GM23248 (cell line): ENCODE measurements at places on chromosomes 2 and 18. TPM values are rescaled to one million over a fixed set of nuclear protein-coding genes. Genes with fewer than 3 reads are reported as not detected.

The ANKRD29 gene
- total RNA-seq: 8.9 and 9.2 TPM in 2 replicates

GRCh38 chr2:229646186-229646723 lies 68.1 kb downstream of the DNER start:
- H3K27ac ChIP-seq: no peak overlapping the region
- no peaks in the 10 kb centered on the region for H3K36me3 ChIP-seq
- no peak for DNase-seq
- no peaks in the 10 kb centered on the region for H3K4me1 ChIP-seq
- no peaks in the 10 kb centered on the region for H3K27me3 ChIP-seq

DNA sequence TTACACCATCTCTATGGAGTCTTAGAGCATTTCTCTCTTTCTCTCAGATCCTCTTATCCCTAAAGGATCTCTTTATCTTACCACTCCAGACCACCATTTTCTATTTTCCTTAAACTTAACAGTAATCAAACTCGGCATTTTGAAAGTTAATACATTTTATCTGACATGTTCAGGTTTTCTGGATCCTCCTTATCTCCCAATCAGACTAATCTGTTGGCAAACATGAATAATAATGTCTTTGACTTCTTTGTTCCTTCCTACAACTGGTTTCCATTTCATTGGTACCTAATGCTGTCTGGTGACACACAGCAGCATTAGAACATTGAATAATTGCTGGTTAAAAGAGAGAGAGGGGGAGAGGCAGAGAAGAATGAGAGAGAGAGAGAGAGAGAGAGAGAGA lies 932.1 kb upstream of the FSHR start:
- H3K4me3 ChIP-seq: no peak overlapping the region
- H3K27ac ChIP-seq: no peak overlapping the region
- no peaks in the 10 kb centered on the region for H3K4me1 ChIP-seq
- no peak for DNase-seq

The LAPTM4A gene
- 363 and 372 TPM in 2 replicates for total RNA-seq

DNA sequence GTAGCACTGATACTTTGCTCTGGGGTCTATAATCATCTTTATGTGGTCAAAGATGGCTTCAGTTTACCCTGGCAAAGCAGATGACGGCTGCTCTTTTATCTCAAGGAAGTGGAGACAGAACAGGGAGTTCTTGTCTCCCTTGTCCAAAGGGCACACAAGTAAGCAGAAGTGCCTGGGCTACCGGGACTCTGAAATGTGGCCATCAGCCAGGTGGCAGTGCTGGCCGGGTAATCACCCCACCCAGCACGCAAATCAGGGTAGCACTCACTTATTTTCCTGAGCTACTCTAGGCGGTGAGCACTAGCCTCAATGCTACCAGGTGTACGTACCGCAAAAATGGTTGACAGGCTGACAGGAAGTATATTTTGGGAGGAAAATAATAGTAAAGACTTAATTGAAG lies 119.7 kb upstream of the ETAA1 start:
- no peaks in the 10 kb centered on the region for H3K36me3 ChIP-seq
- no peaks in the 10 kb centered on the region for H3K27me3 ChIP-seq
- H3K4me3 ChIP-seq: no peak overlapping the region
- no peak for DNase-seq
- H3K4me1 ChIP-seq: 0 out of 2 replicates have a peak, but pooled peaks cover 2% of the 10 kb centered on the region
- H3K27ac ChIP-seq: no peak overlapping the region

- H3K27ac ChIP-seq: no peak overlapping the region
- peaks cover 11% of the 10 kb centered on the region; the same call in 1 of the 2 replicates for H3K36me3 ChIP-seq
- no peak overlapping the region for H3K4me3 ChIP-seq
- no peak for DNase-seq
- no peaks in the 10 kb centered on the region for H3K27me3 ChIP-seq
Observed at GRCh38 chr2:15238028-15238427, 323.1 kb downstream of the NBAS start.

DNA sequence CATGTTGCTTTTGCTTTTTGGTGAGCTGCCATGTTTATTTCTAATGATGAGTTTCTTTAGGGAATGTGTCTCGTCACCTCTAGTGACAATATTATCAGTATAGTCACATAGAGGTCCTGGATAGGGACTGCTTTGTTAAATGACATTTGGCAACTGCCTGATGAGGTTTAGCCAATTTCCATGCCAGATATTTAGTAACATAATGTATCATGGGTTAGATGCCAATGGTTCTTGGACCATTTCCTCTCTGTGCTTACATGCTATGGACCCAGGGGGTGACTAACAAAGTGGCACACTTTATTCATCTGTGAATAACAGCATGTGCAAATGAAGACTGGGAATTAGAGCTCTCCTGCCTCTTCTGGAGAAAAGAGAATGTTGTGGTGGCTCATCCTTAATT lies 56.2 kb upstream of the RAB27B start:
- no peak overlapping the region for H3K4me3 ChIP-seq
- peak; percentile 60 for DNase-seq
- H3K4me1 ChIP-seq: peaks cover 43% of the 10 kb centered on the region
- H3K36me3 ChIP-seq: no peaks in the 10 kb centered on the region
- no peaks in the 10 kb centered on the region for H3K27me3 ChIP-seq
- peak overlapping the region; percentile 9; the same call in 1 of the 2 replicates for H3K27ac ChIP-seq

DNA sequence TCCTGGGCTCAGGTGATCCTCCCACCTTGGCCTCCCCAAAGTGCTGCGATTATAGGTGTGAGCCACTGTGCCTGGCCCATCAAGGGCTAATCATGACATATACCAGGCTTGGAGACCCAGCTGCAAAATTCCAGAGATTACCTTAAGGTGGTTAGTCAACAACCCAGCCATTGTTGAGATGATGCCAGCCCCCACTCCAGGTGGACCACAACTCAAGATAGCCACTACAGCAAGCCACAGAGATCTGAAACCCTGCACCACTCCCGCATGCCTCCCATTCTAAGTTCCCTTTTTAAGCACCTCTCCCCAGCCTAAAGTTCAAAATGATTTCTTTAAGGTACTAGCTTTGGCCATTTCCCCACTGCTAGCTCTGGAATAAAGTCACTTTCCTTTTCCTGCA lies 4.6 kb upstream of the CLK1 start:
- 0 out of 2 replicates have a peak, but pooled peaks cover 3% of the 10 kb centered on the region for H3K36me3 ChIP-seq
- H3K27me3 ChIP-seq: no peaks in the 10 kb centered on the region
- no peak overlapping the region for H3K27ac ChIP-seq
- DNase-seq: no peak
- peaks cover 16% of the 10 kb centered on the region for H3K4me1 ChIP-seq
- H3K4me3 ChIP-seq: no peak overlapping the region

The PMAIP1 gene
- total RNA-seq: 5.2 and 5.3 TPM in 2 replicates

The SP140 gene
- not detected in 2 replicates for total RNA-seq

The DAW1 gene
- total RNA-seq: under 0.01 and 2.1 TPM in 2 replicates

The CNGA3 gene
- under 0.01 and 0.51 TPM in 2 replicates for total RNA-seq

DNA sequence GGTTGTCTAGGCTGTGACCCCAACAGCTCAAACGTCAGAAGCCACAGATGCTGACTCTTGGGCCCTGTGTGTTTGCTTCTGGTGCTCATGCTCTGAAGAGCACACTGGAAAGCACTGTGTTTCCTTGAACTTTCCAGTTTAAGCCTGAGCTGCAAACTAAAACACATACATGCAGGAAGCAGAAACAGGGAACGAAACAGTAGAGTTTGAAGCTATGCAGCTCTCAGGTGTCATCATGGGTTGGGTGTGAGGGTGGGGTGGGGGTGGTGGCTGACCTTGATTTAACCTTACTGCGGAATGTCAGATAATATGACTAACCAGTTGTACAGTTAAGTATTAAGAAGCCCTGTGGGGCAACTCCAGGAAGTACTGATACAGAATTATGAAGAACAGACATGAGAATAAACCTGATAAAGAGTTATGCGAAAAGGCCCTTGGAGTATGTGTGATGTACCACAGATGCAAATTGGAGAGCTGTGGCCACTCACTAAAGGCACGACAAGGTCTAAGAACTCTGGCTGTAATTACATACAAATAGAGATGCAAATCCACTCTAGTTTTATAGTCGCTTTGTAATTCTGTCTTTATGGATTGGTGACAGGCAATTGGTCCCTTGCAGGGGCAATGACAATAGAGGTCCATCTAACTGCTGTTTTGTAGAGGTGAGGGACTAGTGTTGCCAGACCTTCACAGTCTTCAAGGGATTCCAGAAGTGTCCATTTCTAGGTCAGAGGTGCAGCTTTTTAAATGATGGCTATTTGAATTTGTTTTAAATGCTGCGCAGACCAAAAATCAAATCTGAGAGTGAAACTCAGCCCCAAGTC lies 273.1 kb downstream of the NAPG start:
- H3K4me3 ChIP-seq: no peak overlapping the region
- DNase-seq: peak; percentile 10
- no peak overlapping the region for H3K27ac ChIP-seq
- H3K27me3 ChIP-seq: no peaks in the 10 kb centered on the region; the same call in 1 of the 2 replicates
- H3K36me3 ChIP-seq: no peaks in the 10 kb centered on the region
- H3K4me1 ChIP-seq: no peaks in the 10 kb centered on the region

DNA sequence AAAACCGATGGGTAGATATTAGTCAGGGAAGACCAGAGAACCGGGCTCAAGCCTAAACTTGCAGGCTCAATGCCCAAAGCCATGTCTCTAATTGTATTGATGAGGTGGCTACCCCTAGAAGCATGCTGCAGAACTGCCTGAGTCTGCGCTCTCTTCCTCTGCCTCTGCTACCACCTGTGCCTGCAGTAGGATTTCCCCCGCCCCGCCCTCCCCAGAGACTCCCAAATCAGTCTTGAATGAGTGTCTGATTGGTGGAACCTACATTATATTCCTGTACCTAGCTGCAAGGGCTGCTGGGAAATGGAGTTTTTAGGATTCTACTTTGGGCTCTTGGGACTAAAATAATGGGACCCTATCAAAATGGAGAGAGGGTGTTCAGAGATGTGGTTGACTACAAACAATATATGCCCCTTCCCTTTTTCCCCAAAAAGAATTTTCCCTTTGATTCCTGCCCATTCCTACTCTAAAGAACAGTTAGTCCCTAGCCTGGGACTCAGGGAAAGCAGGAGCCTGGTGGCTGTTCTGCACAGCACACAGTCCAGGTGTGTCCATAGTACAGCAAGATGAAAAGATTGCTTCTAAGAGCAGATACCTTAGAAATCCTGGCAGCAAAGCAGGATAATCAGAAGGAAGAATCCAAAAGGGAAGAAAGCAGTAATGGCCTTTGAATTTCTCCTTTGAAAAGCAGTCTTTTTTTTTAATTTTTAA lies 12.5 kb downstream of the GRP start:
- no peak overlapping the region for H3K4me3 ChIP-seq
- no peaks in the 10 kb centered on the region for H3K36me3 ChIP-seq
- H3K27ac ChIP-seq: no peak overlapping the region; the same call in 1 of the 2 replicates
- peaks cover 30% of the 10 kb centered on the region for H3K4me1 ChIP-seq
- no peak for DNase-seq

- H3K27me3 ChIP-seq: no peaks in the 10 kb centered on the region
- DNase-seq: no peak
- no peak overlapping the region for H3K4me3 ChIP-seq
- H3K27ac ChIP-seq: no peak overlapping the region
- no peaks in the 10 kb centered on the region for H3K4me1 ChIP-seq
Observed at GRCh38 chr2:185221-185620, 78.6 kb downstream of the SH3YL1 start.

- H3K36me3 ChIP-seq: no peaks in the 10 kb centered on the region
- H3K4me1 ChIP-seq: peaks cover 38% of the 10 kb centered on the region
- H3K4me3 ChIP-seq: no peak overlapping the region
- H3K27me3 ChIP-seq: no peaks in the 10 kb centered on the region
- H3K27ac ChIP-seq: no peak overlapping the region
- no peak for DNase-seq
Observed at GRCh38 chr2:111701266-111701665, 182.7 kb downstream of the ANAPC1 start.

DNA sequence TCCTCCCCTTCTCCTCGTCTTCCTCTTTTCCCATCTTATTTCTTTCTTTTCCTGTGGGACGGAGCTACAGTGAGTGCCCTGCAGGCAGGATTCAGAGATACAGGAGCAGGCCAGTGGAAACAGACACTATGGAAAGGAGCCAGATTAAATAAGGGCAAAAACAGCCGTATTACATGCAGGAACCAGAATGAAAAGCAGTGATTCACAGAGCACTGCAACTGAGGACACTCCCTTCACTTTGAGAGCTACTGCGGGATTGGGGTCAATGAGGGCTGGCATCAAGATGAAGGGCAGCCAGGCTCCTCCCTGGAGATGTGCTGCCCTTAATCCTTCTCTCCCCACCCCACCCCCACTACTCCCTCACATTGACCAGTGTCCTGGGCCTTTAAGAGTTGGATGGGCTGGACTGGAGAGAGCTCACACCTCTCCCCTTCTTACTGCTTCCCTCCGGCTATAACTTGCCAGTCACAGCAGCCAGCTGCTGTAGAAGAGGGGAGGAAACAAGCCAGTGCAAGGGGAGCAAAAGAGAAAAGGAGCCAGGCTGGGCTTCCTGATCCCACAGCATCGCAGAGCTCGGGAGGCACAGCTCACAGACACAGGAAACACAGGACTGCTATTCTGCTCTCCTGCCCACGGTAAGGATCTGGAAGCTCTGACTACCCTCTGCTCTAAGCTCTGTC lies at the start of gene PLCD4:
PLCD4 (plus strand) TSS at position 464 of the 680 bp plus-strand sequence. CDS start 7,841 bp downstream, outside the sequence.
- no peaks in the 10 kb centered on the region for H3K27me3 ChIP-seq
- H3K27ac ChIP-seq: peak within 1 kb of the TSS; percentile 45
- peaks cover 18% of the 10 kb centered on the region for H3K4me1 ChIP-seq
- peak within 1 kb of the TSS; percentile 54 for H3K4me3 ChIP-seq
- no peaks in the 10 kb centered on the region for H3K36me3 ChIP-seq

The GAL3ST2 gene
- not detected in 2 replicates for total RNA-seq

GRCh38 chr2:85433511-85434089 lies 15.1 kb downstream of the SH2D6 start:
- DNase-seq: peak; percentile 95
- no peak overlapping the region for H3K4me3 ChIP-seq
- peaks cover 9% of the 10 kb centered on the region for H3K4me1 ChIP-seq
- no peak overlapping the region for H3K27ac ChIP-seq

DNA sequence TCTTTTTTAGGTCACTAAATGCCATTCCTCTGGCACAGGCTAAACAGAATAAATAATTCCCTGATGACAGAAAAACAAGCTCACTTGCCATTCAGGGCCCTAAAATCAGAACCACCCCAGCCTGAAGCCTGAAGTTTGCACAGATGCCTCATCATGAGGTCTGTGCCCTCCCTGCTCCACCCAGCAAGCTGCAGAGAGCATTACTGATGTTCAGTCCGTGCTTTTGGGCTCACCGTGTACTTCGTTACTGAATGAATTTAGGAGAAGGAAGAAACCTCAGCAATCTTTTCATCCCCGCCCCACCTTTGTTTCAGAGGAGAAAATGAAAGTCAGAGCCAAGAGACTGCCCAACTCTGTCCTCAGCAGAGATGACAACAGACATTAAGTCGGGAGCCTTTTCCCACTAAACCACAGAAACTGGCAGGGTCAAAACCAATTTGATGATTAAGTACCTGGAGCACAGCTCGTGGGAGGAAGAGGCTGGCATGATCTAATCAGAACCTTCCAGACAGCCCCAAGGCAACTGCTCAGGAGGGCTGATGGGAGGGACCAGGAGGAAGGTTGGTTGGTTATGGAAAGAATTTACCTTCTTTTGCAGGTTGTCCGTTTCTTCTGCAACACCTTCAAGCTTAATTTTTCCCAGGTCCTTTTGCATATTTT lies 122.7 kb downstream of the LAMA1 start:
- DNase-seq: peak; percentile 62
- peaks cover 13% of the 10 kb centered on the region for H3K4me1 ChIP-seq
- H3K27ac ChIP-seq: peak overlapping the region; percentile 30; the same call in 1 of the 2 replicates
- H3K36me3 ChIP-seq: no peaks in the 10 kb centered on the region

- H3K4me3 ChIP-seq: peak overlapping the region; percentile 11; the same call in 1 of the 2 replicates
- no peaks in the 10 kb centered on the region for H3K36me3 ChIP-seq
- peak; percentile 58 for DNase-seq
- H3K4me1 ChIP-seq: peaks cover 19% of the 10 kb centered on the region
- no peaks in the 10 kb centered on the region for H3K27me3 ChIP-seq
Observed at GRCh38 chr2:45771261-45771660, 119.8 kb downstream of the PRKCE start.
